Activated CD8-positive, alpha-beta memory T cell treated with anti-CD3 and anti-CD28 coated beads, Interleukin-2, amount 10 ng/mL, durations not matched to agents 7 days and 5 days (primary cell): ENCODE measurements at places on chromosomes 2 and 18. TPM values are rescaled to one million over a fixed set of nuclear protein-coding genes. Genes with fewer than 3 reads are reported as not detected.
A peak's percentile ranks its signal among the peaks of the same experiment; 100 is the strongest.

- DNase-seq = no peak
Measured at GRCh38 chr2:151408788-151409600, 708 bp upstream of the RIF1 start.

AQP12A gene
- not detected for total RNA-seq

MOGAT1 gene
- total RNA-seq = not detected

LCT gene
- total RNA-seq = 0.56 TPM

DNAH7 gene
- 0.20 TPM for total RNA-seq

LTBP1 gene
- total RNA-seq = 0.50 TPM

ZC3H15 gene
- total RNA-seq = 87.2 TPM

DNA sequence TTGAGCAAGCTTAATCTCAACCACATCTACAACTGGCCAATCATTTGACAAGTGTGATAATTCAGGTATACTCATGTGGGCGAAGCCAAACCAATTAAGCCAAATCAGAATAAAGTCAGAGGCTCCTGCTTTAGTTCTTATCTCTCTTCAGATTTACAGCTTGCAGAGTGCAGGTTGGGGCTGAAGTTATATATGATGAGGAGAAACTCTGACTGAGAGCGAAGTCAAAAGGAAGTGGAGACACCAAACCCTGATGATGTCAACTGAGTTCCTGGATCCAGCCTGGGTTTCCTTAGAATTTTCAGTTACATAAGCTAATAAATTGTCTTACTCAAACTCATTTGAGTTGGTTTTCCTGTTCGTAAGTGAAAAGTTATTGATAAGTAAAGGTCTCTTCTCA lies 73.9 kb downstream of the ASXL2 start:
- DNase-seq = no peak

DNA sequence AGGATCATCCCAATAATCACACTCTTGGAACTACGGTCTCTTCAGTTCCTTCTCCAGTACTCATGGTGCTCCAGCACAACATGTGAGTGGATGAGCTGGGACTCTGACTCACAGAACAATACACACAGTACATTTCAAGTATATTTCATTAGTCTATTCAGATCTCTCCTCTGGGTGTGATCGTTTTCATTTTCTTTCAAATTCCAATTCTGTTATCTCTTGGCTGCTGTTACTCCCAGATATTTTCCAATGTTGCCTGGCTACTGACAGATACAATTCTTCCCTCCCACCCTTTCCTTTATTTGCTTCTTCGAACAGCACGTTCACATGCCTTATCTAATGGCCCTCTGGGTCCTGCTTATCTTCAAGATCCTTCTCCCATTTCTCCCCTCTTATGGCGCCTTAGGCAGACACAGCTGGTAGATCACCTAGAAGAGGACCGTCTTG lies 216.0 kb downstream of the ACKR3 start:
- DNase-seq = no peak

- no peak for DNase-seq
Measured at GRCh38 chr2:172109988-172110811, 7.5 kb upstream of the DLX2 start.

- DNase-seq = no peak
Measured at GRCh38 chr2:22694856-22695255, 690.1 kb upstream of the KLHL29 start.

DNA sequence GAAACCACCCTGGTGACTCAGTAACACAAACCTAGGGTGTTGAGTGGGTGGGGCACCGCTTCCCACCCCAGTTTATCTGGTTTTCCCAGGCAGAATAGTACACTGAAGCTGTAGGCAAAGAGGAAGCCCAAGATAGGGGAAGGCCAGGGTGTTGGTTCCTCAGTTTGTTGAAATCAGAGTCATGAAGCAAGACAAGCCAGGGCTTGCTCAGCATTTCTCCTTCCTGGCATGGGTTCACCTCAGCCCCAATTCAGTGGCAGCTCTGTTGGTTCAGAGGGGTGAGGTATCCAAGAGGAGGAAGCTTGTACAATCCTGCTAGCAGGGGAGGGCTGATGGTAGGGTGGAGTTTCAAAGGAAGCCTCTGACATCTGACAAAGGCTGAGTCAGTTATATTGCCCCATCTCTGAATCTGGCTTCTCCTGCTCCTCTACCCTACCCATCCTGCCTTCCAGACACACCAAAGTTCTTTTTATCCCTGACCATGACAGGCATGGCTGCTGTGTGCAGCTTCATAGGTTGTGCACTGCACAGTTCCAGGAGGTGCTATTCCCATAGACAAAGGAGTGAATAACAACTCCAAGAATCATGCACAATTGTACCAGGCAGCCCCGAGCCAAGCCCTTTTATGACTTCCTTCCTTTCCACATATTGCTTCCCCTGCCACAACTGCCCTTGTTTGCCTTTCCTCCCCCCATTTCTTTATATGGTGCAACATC lies 24.9 kb upstream of the RAB10 start:
- no peak for DNase-seq

MAPK4 gene
- not detected for total RNA-seq

DNA sequence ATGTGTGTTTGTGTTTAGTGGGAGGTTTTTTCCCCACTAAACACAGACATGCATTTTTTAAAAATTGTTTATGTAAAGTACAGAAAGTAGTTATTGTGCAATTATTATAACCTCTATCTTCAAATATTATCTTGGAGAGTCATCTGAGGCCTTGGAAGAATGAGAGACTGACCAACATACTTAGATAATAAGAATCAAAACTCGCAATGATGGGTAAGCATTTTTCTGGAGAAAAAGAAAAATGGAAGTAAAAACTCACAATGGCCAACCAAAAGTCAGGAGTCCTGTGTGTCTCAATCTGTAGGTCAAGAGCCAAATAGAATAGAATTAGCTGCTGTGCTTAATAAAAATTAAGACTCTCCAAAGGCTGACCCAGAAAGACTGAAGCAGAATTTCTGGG lies 43.0 kb downstream of the MEMO1 start:
- DNase-seq = no peak

ADD2 gene
- 0.45 TPM for total RNA-seq

DNA sequence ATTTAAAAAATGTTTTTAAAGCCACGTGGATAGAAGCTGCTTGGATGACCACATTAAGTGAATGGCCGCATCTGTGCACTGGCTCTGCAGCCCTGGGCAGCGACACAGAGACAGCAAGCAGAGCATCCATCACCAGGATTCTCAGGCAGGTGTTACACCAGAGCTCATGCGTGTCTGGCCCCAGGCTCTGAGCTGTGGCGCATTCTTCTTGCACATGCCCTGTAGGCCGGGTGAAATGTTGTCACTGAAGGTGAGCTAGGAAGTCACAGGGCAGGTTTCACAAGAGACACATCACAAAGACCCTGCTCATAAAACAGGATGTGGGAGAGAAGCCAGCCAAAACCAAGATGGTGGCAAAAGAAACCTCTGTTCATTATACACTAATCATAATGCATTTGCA lies 8.4 kb upstream of the PXDN start:
- DNase-seq = no peak

TRIM43 gene
- not detected for total RNA-seq

MYOM1 gene
- 1.6 TPM for total RNA-seq

GRCh38 chr2:230875347-230876315 lies 10.9 kb downstream of the ITM2C start:
- DNase-seq = peak; percentile 37

LYPD6 gene
- not detected for total RNA-seq

DNA sequence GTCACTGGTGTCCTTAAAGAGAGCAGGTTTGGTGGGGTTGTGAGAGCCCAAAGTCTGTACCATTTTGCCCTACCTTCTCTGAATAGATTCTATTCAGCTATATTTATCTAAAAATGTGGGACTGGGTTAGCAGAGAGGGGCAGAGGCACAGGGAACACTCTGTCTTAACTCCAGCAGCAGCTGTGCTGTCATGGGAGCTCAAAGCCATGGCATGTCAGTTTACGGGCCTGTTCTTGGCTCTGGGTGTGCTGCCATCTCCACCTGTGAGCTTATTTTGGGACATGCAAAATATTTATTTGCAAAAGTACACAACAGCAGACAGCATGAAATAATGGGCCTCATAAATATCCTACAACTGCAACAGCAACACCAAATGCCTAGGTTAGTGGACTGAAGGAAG lies 129.6 kb upstream of the KCTD1 start:
- DNase-seq = no peak

GRCh38 chr2:84435345-84436025 lies 23.6 kb downstream of the SUCLG1 start:
- DNase-seq = no peak

GRCh38 chr2:120798567-120799247 lies 63.0 kb downstream of the GLI2 start:
- no peak for DNase-seq
